Right cardiac atrium (tissue), 5 donors: ENCODE measurements at places on chromosomes 12 and 14. TPM values are rescaled to one million over a fixed set of nuclear protein-coding genes. Genes with fewer than 3 reads are reported as not detected.
A peak's percentile ranks its signal among the peaks of the same experiment; 100 is the strongest.

- no peak for DNase-seq
These were observed 31.5 kb upstream of the BHLHE41 start for GRCh38 chr12:26156201-26156871.

The SDS gene
- total RNA-seq = 0.34 TPM

- no peak for DNase-seq
These were observed 48.8 kb downstream of the SYNE2 start for GRCh38 chr14:63901434-63902085.

GRCh38 chr14:39406560-39406959 lies 25.7 kb downstream of the FBXO33 start:
- no peak for DNase-seq

DNA sequence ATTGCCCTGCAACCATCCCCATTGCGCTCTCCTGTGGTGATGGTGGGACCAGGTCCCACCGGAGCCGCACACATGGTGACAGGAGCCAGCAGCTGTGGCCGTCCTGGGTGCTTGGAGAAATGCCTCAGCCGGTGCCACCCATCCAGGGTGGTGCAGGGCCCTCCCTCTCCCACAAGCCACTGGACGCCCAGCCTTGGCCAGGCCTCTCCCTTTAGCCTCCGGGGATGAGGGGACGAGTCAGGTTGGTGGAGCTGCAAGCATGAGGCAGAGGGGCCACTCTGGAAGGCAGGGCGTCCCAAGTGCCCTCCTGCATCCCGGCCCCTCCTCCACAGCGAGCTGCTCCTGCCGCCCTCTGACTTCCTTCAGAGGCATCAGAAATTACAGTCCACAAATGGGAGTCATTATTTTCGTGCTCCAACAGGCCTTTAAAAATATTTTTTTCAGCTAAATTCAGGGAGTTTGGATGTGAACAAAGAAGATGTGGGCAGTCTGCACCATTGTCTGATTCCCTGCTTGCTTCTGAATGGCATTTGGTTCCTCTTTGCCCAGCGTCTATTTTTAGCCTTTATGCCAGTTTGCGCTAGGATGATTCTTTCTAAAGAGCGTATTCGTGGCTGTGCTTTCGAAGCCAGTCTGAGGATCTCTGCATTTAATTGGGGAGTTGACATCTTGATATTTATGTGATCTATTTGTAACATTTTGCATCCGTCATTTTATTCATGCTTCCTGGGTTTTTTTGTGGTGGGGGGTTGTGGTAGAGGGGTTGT lies 189.4 kb downstream of the ADGRD1 start:
- DNase-seq = no peak

DNA sequence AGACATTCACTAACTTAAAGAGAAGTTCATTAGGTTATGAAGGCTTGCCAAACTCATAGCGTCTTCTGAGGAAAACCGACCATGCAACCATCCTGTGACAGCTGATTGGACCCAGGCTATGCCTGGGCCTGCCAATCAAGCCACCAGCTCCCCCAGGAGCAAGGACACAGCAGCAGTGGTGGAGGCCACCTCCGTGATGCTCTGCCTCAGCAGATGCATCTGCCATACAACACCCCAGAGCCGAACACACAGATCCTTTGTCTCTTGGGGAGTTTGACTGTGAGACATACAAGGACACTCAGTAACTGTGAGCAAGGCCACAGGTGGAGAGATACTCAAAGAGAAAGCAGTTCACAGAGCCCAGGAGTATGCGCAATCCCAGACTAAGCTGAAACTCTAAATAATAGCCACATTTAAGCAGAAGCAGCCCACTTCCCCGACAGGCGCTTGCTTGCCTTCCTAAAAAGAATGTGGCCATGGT lies 10.0 kb upstream of the CNIH1 start:
- DNase-seq = no peak

DNA sequence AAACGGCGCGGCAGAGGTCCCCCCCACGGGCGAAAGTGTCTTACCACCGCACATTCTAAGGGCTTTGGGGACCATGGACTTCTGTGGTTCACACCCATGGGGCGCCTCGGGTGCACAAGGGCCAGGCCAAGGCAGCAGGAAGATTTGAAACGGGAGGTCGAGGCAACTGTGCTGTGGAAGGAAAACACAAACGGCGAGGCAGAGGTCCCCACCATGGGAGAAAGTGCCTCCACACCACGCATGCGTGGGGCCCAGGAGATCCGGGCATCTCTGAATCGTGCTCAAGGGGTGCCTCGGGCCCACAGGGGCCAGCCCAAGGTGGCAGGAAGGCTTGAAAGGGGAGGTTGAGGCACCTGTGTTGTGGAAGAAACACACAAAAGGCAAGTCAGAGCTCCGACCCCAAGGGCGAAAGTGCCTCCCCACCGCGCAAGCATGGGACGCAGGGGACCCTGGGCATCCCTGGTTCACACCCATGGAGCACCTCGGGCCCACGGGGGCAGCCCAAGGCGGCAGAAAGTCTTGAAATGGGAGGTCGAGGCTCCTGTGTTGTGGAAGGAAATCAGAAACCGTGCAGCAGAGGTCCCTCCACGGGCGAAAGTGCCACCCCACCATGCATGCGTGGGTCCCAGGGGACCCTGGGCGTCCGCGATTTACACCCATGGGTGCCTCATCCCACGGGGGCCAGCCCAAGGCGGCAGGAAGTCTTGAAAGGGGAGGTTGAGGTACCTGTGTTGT lies 371.0 kb downstream of the ALG10 start:
- DNase-seq = peak; percentile 37

DNA sequence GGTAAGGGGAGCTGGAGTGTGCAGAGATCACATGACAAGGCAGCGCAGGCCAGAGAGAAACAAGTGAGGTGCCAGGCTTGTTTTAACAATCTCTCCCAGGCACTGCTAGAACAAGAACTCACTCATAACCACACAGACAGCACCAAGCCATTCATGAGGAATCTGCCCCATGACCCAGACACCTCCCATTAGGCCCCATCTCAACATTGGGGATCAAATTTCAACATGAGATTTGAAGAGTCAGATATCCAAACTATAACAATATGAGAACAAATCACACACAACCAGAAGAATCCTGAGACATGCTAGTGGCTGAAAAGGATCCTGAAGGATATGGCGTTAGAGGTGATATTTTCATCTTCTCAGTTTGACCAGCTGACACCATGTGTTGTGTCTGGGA lies 21.9 kb downstream of the OR6J1 start:
- no peak for DNase-seq

The WNT5B gene
- 1.9 TPM for total RNA-seq

GRCh38 chr12:124883263-124884130 lies 19.8 kb upstream of the SCARB1 start:
- DNase-seq = no peak

DNA sequence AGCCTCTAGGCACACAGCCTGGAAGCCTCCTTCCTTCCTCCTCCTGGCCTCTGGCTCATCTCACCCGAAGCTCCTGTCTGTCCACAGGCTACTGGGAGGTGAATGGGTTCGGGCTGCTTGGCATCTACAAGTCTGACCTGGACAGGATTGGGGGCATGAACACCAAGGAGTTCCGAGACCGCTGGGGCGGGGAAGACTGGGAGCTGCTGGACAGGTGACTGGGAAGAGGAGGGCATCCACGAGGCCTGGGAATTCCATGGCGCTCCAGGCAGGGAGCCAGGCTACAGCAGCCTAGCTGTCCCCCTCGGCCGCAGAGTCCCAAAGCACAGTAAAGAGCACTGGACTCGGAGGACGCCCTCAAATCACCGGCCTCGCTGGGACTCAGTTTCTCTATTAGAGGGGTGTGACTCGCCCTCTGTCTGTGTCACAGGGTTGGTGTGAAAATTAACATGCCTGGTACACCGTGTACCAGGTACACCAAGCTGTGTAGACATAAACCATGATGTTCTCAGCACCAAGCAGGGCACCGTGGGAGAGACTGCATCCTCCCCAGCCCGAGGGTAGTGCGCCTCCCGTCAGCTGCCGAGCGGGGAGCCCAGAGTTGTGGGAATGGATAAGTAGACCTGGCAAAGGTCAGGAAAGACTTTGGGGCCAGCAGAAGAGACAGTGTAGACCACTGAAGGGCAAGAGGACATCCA lies 99.6 kb downstream of the B4GALNT3 start:
- DNase-seq = no peak

DNA sequence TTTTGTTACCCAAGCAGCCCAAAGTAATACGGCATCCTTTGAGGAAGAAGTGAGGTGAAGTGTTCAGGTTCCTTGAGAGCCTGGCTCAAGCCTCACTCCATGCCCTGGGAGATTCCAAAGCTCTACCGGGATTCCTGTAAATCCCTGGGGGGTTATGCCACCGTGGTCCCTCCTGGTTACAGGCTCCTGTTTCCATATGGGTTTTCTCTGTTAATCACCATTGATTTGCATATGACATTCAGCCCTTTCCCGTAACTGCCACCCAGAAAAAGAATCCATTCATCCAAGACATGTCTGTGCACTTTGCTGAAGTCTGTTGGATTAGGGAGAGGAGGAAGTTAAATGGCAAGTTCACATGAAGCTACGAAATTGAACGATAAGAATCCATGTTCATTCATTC lies 27.9 kb upstream of the CCDC60 start:
- no peak for DNase-seq

DNA sequence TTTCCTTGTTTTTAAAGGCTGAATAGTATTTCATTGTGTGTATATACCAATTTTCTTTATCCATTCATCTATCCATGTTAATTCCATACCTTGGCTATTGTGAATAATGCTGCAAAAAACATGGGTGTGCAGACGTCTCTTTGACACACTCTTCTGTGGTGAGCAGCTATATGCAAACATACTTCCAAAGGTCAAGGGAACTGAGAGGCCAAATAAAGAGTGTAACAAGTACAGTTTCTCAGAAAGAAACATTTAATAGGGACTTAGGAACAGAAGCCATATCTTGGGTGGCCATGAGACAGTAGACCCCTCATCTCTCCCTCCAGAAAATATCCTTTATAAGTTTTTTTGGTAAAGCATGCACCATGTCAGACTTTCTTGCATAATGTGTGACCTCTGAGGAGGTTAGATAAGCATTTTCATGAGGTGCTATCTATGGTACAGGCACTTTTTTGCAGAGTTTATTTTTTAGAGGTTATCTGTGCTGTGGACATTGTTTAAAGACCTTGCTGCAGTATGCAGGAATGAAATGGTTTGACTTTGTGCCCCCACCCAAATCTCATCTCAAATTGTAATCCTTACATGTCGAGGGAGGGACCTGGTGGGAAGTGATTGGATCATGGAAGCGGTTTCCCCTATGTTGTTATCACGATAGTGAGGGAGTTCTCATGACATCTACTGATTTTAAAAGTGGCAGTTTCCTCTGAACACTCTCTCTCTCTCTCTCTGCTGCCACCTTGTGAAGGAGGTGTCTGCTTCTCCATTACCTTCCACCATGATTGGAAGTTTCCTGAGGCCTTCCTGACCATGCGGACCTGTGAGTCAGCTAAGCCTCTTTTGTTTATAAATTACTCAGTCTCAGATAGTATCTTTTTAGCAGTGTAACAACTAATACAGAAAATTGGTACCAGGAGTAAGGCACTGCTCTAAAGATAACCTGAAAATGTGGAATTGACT lies 1202.3 kb downstream of the GALC start:
- DNase-seq = no peak

DNA sequence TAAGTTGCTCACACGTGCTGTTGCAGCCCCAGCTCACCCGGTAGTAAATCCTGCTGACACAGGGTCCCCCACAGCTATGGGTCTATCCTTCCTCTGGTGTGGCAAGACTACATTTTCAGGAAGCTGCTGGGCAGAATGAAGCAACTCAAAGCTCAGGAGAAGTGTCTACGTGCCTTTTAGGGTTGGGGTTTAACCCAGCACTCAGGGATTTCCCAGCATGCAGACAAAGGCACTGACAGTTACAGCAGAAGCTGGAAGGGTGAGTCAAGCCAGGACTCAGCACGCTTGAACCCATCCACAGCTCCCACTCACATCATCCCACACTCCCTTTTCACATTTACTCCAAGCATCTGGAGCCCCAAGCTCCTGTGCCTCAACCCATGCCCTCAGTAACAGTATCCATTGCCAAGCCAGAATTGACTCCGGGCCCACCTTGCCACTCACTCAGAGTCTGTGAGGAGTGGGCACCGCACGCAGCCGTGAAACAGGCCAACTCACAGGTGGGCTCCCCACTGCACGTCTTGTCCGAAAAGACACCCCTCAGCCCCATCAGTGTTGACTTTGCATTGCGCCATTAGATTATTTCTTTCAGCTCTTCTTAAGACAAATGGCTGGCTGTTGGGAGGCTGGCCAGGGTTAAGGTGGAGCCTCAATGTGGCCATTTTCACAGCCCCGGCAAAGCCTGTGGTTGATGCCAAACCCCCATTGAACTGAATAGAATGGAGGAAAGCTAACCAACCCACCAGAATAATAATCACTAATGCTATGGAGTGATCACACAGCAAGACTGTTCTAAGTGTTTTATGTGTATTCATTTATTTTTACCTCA lies 59.6 kb downstream of the ZFP36L1 start:
- peak; percentile 36 for DNase-seq

GRCh38 chr12:1595026-1595561 lies 713 bp upstream of the FBXL14 start:
- peak; percentile 31 for DNase-seq

GRCh38 chr14:68691031-68691791 lies 101.7 kb downstream of the ZFP36L1 start:
- DNase-seq = no peak

DNA sequence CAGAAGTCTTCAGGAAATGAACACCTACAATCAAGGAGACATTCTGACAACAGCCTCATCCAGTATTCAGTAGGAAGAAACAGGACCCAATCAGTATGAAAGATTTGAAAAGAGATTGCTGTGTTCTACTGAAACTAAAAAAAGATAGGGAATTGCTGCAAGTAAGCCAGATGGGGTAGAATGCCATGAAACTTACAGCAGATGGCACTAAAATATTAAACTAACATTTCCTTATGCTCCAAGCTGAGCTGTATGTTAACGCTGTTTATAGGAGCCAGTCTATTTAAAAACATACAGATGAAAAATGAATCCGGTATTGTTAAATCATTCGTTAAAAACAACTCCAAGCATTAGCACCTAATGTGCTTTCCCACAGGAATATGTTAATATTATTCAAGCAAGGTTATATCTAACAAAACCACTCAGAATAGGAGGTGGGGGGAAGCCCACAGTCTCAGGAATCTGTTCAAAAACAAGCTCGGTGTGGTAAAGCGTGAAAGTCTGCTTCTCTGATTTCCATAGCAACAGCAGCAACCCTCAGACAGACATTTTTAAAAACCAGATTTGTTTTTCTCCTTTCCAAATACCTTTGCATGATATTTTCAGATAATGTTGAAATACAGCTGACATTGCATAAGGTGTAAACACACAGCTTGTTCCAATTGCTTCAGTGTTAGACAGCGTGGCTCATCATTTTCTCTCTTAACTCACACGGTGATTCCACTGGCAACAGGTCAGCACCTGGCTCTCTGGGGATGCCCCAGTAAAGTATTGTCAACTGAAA lies 131.4 kb upstream of the CCDC175 start:
- no peak for DNase-seq

GRCh38 chr12:75917715-75918114 lies 113.9 kb downstream of the PHLDA1 start:
- DNase-seq = no peak
